ENCODE measurements at places on chromosomes 12 and 14.

DNA sequence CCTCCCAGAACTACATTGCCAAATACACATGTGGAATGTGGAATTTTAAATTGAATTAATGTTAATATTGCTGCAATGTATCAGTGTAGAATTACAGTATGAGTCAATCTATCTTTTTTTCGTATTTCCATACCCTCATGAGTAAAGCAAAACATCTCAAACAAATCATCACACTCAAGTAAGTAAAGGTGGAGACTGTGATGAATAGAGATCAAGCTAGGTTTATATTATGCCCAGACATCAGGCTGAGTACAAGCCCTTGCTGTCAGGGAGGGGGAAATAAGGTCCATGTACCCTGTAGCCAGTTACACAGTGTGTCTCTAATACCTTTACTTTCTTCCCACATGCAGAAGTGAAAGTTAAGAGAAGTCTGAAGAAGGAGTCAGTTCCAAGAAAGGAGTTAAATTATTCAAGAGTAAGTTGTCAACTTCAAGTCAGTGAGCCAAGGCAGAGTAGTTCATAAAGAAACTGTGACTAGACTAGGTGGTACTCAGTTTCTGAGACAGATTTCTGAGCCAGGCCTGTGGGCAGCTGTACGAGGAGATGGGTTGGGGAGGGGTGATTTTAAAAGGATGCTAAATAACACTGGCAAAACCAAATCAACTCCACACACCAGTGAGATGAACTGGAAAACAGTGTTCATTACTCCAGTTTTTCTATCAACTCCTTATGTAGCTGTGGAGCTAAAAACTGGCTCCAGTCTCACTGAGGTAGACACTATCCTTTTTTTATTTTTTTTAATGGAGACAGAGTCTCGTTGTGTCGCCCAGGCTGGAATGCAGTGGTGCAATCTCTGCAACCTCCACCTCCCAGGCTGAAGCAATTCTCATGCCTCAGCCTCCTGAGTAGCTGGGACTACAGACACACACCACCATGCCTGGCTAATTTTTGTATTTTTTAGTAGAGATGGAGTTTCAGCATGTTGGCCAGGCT is 23.8 kb upstream of the STK38L start:
- DNase-seq, result no peak

DNA sequence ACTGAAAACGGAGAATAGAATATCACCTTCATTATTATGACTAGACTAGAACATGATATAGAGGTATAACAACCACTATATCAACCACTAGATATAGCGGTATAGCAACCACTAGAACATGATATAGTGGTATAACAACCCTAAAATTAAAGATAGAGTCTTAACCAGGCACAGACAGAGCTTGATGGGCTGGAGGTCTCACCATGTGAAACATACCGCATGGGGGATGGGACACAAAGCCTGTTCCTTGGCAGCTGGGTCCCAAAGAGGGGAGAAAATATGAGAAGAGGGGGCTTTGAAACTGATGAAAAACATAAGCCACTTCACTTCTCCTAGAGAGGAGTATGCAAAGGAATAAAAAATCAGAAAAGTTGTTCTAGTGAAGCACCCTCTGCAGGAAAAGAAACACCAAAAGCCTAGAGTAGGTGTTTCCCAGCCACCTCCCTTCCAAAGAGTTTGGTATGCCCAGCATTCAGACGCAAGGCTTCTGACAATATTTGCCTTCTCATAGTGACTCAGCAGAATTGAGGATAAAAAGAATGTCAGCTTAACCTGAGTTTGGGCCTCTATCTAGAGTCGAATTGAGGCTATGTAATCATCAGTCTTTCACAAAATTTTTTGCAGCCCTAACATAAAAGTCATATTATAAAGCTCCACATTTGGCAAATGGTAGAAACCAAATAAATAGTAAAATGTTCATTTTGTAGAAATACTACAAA is 316.4 kb downstream of the NOVA1 start:
- DNase-seq, result no peak

DNA sequence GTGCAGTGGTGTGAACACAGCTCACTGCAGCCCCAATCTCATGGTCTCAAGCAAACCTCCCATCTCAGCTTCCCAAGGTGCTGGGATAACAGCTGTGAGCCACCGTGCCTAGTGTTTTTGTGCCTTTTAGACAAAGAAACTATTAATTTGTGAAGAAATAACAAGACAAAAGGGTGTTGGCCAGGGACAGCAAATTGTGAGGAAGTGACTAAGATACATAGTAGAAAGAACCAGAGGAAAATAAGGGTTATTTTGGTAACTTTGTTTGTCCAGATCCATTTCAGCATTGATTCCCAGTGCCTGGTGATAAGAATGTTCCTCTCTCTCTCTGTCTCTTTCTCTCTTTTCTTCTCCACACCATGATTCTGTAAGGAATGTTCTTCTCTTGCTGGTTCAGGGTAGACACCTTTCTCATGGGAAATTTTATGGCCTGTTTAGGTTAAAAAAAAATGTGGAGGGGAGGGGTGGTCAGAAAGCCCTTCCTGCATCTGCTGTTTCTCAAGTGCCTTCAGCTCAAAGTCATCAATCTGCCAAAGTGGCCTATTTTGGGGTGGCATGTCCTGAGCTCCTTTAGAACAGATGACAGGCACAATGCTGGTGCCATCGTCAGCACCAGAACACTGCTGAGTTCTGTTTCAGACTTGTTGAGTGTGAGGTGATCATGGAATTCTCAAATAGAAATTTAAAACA is 184.4 kb upstream of the EEA1 start:
- no peak for DNase-seq

DNA sequence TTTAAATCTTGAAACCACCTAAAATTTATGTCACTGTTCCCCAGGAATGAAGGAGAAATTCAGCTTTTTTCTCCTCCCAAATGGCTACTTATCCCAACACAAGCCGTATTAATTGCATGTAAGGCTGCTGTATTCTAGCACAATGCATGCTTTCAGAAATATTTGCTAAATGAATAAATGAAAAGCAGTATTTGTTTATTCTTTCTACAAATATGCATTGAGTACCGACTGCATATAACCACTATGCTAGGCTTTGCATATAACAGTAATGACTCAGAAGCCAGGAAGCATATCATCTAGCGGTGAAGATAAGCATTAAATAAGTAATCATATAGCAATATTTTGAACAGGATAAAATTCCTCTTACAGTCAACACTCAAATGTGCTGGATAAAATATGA is 5.7 kb upstream of the LRR1 start:
- no peak for DNase-seq
